Spinal cord (tissue), 10 donors: ENCODE measurements at places on chromosomes 2 and 18. TPM values are rescaled to one million over a fixed set of nuclear protein-coding genes. Genes with fewer than 3 reads are reported as not detected.

DNA sequence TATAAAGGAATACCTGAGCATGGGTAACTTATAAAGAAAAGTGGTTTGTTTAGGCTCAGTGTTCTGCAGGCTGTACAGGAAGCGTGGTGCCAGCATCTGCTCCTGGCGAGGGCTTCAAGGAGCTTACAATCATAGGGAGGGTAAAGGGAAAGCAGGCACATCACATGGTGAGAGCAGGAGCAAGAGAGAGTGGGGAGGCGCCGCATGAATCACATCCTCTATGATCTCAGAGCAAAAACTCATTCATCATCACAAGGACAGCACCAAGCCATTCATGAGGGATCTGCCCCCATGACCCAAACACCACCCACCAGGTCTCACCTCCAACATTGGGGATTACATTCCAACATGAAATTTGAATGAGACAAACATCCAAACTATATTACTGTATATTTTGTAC is 32.5 kb downstream of the R3HDM1 start:
- DNase-seq = no peak

DNA sequence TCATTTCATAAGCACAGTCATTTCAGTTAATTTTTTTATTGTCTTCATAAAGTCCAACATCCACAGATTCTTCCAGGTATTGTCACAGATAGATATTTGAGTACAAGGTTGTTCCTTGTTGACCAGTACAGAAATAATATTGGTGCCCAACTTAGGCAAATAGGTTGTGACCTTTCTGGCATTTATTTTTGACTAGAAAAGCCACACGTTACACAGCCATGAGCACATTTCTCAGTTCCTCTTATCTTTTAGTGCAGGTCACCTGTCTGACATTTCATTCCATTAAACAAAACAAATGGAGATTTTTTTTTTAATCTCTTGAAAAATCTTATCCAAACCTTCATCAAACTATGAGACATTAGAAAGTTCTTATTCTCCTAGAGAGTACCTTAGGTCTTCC is 428.8 kb downstream of the ZNF521 start:
- no peak for DNase-seq

GRCh38 chr2:55159037-55159651 is 72.9 kb downstream of the CLHC1 start:
- DNase-seq = no peak

DNA sequence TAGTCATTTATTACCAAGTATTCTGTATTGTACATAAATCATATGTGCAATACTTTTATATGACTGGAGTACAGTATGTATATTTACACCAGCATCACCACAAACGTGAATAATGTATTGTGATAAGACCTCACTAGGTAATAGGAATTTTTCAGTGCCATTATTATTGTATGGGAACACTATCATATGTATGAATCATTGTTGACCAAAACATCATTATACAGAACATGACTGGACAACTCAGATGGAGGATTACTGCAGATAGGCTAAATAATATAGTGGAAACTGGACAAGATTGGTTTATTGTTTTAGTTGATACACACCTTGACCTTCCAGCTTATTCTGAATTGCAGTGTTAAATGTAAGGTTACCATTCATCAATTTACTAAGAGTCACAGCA is 33.4 kb downstream of the VAPA start:
- no peak for DNase-seq

The CYP27A1 gene
- 18.5 TPM for polyA plus RNA-seq

DNA sequence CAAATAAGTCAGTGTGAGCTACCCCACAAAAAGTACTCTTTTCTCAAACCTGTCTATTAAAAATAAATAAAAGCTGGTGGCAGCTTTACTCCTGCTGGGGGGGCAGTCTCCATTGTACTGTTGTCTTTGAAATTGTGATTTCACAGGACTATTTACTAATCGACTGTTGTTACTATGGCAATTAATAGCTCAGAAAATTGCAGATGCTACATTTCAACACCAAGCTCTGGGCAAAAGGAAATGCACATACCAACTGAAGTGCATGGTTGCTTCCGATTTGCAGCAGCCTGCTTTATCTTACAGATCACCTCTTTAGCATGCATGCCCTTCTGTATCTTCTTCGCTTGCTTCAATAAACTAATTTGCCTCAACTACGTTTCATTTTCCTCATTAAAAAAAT is 117.6 kb upstream of the DAPL1 start:
- no peak for DNase-seq

GRCh38 chr2:225429717-225430116 is 30.2 kb downstream of the NYAP2 start:
- peak; percentile 97 for DNase-seq

The GREB1L gene
- polyA plus RNA-seq = 4.6 TPM

DNA sequence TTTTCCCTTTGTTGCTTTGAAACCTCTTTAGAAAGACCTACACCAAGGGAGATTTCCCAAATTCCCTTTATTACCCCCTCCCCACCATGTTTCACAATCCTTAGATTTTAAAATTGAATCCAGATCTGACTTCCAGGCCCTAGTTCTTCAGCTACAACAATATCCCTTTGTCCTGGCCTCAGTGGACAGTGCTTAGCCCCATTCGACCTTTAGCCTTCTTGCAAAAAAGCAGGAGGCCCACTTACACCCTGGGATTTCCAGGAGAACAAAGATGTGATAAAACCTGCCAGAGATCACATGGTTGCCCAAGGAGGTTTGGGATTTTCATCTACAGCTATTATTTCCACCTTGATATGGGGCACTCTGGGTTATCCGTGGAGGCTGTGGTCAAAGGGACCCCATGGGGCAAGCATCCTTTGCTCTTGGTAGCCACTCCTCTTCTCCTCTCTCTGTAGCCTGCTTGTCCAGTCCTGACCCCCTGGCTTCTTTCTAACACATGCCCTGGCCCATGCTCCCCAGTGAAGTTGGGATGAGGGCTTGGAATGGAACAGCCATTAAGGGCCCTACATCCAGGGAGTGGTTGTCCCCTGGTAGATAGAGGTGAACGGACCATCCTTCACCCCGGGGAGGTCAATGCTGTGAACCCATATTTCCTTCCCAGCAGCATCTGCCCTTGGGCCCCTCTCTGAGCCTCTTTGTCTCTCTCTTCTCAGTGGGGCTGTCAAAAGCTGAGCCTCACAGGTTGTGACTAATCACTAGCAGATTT is 267.4 kb downstream of the DYSF start:
- DNase-seq = no peak

DNA sequence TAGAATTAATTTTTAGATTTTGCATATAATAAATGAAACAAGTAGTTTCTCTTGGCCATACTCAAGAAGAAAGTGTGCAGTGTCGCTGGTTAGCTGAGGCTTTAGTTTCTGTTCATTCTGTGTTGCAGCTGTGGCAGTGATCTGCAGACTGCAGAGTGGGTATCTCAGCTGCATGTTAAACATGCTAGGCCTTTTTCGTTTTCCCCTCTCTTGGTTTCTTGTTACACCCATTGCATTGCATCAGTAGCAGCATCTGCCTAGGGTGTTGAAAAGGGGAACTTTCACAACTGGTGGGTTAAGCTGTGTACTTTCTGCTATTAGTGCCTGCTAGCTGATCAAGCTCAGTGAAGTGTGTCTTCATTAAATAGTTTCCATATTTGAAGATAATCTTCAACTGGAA is 51.3 kb downstream of the ACSL3 start:
- DNase-seq = no peak

The BOLL gene
- 0.08 TPM for polyA plus RNA-seq

DNA sequence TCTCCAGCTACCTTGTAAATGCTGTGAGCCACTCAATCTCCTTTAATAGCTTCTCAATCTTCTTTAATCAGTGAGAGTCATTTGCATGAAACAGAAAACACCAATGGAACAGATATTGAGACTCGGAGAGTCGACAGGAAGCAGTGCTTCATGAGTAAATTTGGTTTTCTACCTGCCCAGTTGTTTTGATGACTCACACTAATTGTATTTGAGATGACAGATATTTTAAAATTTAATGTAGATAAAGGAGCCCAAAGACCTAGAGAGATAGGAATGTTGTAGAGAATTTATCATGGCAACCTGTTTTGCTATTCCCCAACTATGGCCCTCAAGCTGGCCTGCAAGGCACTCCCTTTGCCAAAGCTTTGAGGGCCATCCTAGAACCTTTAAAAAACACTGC is 119.1 kb downstream of the CDC42EP3 start:
- DNase-seq = no peak

The CRYGD gene
- polyA plus RNA-seq = 4.9 TPM

The HOXD8 gene
- polyA plus RNA-seq = 42.7 TPM

The ITGB1BP1 gene
- polyA plus RNA-seq = 148 TPM

- no peak for DNase-seq
Measured at GRCh38 chr18:22169889-22170420, 566 bp downstream of the GATA6 start.

- no peak for DNase-seq
Measured at GRCh38 chr2:126978333-126978732, 79.6 kb downstream of the TEX51 start.

GRCh38 chr18:27022477-27022876 is 157.0 kb upstream of the AQP4 start:
- DNase-seq = no peak

The PRKAG3 gene
- 0.23 TPM for polyA plus RNA-seq

DNA sequence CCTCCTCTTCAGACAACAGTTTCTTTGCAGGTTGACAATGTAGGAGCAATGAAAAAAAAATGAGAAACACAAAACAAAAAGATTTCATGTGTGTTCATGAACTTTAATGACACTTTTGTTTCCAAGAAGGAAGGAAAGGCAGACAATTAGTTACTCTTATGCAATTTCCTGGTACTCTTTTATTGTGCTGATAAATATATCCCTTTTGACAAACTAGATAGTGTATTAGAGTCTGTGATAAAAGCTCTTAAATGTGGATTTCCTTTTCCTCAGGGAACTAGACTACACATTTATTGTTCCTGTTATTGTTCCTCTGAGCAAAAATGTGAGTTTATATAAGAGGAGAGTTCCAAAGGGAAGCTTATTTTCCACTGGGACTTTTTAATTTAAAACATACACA is 188.7 kb upstream of the NRXN1 start:
- DNase-seq = no peak

GRCh38 chr2:204027091-204027490 is 90.5 kb downstream of the ICOS start:
- DNase-seq = no peak

DNA sequence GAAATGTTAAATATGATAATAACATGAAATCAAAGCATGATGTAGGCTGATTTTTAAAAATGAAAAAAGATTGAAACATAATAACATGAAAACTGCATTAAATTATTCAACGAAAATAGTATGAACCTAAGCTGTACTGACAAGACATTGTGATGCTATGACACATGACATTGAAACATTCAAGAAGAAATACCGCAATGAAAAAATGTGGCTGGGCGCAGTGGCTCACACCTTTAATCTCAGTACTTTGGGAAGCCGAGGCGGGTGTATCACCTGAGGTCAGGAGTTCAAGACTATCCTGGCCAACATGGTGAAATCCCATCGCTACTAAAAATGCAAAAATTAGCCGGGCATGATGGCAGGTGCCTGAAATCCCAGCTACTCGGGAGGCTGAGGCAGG is 14.6 kb downstream of the CXCR1 start:
- DNase-seq = no peak

DNA sequence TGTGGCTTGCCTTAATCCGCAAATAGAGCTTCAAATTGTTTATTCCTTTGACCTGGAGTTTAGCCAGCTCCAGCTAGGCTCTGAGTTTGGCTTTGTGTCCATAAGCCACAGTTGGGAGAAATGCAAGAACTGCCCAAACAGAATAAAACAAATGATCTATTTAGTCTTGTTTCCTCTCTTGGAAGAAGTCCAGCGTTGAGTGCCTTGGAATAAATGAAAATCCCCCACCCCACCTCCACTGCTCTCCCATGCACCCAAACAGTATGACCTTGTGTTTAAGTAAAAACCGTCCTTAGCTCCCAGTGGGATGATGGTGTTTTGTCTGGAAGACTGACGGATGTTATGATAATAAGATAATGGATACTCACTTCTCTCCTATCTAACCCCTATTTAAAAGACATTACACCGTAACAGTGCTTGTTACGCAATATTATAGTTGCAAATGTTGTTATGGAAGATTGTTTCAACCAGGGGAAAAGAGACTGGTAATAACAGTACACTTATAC is 3.2 kb upstream of the SERPINE2 start:
- DNase-seq = no peak

The RAB6C gene
- polyA plus RNA-seq = 3.8 TPM

GRCh38 chr2:20563833-20564232 is 87.1 kb downstream of the HS1BP3 start:
- no peak for DNase-seq

The GALR1 gene
- 1.4 TPM for polyA plus RNA-seq

DNA sequence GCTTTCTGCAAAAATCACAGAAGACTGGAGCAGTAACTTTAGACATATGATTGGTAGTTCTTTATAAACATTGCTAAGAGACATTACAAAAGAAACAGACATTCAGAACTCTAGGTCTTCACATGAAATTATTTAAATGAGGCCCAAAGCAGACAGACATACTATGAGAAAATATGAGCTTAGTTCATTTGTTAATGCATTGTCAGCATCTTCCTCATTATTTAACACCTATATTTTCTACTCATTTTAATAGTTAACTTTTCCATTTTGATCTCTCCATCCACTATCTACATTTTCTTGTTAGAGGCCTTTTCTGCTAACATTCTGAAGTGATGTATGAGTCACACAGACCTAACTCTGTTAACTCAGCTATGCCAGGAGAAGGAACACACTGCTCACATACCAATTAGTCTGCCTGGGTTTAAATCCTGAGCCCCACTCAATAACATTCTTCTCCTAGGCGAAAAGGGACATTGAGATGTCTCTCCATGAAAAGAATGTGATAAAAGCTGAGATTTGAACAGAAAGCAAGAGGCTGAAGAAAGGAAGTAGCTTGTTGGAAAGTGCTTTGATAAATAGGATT is 400.3 kb upstream of the PKDCC start:
- DNase-seq = no peak

DNA sequence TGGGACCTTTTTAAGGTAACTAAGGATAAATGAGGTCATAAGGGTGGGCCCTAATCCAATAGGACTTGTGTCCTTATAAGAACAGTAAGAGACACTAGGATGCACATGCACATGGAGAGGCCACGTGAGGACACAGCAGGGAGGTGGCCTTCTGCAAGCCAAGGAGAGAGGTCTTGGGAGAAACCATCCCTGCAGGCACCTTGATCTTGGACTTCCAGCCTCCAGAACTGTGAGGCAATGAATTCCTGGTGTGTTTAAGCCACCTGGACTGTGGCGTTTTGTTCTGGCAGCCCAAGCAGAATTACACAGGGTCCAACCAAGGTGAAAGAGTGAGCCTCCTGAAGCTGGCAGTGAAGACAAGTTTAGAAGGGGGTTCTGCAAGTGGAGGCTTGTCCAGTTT is 89.6 kb upstream of the IL1R2 start:
- no peak for DNase-seq

- DNase-seq = no peak
Measured at GRCh38 chr18:22826726-22827125, 106.4 kb upstream of the RBBP8 start.
